ENCODE measurements at places on chromosomes 2 and 18.
A peak's percentile ranks its signal among the peaks of the same experiment; 100 is the strongest.

DNA sequence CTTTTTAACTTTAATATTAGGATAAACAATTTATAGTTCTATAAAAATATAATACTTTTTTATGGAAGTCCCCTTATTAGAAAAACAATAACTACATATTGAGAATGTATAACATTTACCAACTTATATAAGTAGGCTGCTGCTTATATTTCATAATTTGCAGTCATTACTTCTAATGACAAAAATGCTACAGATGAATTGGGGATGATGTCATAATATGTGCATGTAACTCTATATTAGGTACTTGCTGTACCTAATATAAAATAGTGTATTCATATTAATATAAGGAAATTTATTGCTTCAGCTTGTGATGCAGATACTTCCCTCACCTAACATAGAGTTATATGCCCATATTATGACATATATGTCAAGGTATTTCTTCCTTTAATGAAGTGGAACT, 100.7 kb downstream of the GALNT13 start:
- DNase-seq: no peak

DNA sequence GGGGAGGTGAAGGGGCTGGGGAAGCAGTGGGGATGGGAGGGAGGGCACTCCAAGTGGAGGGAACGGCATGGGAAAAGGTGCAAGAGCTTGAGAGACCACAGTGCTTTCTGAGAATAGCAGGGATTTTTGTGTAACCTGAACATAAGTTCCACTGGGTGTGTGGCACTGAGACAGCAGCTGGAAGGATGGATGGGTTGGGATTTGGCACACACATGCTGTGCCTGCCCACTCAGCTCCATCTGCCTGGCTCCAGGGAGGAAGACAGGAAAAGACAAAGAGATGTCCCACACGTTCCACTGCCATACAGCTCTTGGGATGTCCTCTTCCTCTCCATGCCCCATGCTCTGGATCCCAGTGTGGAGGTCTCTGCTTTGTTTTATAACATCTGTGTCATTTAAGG, 114.1 kb upstream of the TEX51 start:
- DNase-seq: no peak

GRCh38 chr18:72235422-72235821, 308.7 kb downstream of the CBLN2 start:
- DNase-seq: no peak

GRCh38 chr2:207632575-207633493, 7.6 kb upstream of the METTL21A start:
- DNase-seq: peak; percentile 27

DNA sequence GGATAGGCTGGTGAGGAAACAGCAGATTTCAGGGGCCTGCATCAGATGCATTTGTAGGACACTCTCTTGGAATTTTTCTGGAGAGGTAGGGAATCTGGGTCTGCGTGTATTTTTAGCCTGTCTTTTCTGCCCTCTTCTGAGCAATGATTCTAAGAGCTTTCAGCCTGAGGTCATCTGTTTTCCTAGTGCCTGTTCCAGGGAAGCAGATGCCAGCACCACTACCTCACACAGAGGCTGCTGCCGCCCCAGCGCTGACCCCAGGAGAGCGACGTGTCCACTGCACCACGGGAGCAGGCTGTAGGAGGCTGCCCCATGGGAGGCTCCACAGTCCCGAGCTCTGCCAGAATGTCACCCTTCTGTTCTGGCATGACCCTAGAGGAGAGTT, 316.5 kb downstream of the CYP26B1 start:
- no peak for DNase-seq
